Stimulated activated CD4-positive, alpha-beta T cell treated with anti-CD3 and anti-CD28 coated beads, Interleukin-12 subunit alpha, Interleukin-12 subunit beta, amount 100 ng/mL, for 24 hours (primary cell): ENCODE measurements at places on chromosomes 5 and 9.

DNA sequence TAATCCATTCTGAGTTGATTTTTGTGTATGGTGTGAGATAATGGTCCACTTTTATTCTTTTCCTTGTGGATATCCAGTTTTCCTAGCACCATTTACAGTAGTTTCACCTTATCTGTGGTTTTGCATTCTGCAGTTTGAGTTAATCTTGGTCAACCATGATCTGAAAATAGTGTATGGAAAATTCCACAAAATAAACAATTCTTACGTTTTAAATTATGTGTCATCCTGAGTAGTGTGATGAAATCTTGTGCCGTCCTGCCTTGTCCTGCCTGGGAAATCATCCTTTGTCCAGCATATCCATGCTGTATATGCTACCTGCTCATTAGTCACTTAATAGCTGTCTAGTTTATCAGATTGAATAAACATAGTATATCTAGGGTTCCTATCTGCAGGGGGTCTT is 42.1 kb downstream of the CDC42SE2 start:
- DNase-seq, result no peak

- no peak for DNase-seq
Measured at GRCh38 chr5:171906703-171907590, 99.5 kb downstream of the FBXW11 start.

- DNase-seq, result no peak
Measured at GRCh38 chr9:23796209-23796608, 29.8 kb downstream of the ELAVL2 start.

DNA sequence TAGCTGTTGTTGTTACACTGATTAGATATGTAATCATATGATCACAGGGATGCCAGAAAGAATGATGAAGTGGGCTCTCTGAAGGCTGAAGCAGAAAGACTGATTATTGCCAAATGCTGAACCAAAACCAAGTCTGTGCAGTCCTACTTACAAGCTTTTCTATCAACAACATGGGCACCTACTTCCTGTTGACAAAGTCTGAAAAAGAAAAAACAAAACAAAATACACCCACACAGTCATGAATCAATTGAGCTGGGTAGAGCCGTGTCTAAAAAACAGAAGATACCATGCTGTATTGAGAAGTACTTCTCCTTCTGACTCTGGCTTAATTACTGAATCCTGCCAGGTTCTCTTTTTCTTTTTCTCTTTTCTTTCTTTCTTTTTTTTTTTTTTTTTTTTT is 363.4 kb downstream of the RAB3C start:
- DNase-seq, result no peak

DNA sequence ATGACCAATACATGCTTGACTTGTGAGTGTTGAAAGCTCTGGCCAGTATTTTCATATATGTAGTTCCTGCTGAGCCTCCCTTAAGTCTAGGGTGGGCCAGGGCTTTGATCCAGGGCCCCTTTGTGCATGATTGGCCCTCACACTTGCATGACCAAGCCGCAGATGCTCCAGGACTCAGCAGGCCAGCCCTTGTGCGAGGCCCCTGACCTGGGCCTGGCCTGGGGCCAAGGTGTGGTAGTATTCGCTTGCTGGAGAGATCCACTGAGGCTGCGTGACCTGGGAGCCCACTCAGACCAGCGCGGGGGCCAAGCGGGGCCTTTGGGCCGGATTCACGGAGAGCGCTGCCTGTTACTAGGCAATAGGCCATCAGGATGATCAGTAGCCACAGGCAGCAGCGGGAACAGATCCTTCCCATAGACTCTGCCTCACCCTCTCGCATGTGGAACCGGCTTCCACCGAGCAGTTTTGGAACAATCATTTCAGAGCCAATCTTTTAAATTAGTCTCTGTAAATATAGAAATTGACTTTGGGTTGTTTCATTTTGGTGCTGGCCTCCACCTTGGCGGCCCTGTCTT is 79.0 kb upstream of the PTCH1 start:
- DNase-seq, result no peak

- DNase-seq, result no peak
Measured at GRCh38 chr5:34750206-34750605, 88.8 kb upstream of the TTC23L start.

- no peak for DNase-seq
Measured at GRCh38 chr9:124370896-124371582, 44.2 kb downstream of the PSMB7 start.

DNA sequence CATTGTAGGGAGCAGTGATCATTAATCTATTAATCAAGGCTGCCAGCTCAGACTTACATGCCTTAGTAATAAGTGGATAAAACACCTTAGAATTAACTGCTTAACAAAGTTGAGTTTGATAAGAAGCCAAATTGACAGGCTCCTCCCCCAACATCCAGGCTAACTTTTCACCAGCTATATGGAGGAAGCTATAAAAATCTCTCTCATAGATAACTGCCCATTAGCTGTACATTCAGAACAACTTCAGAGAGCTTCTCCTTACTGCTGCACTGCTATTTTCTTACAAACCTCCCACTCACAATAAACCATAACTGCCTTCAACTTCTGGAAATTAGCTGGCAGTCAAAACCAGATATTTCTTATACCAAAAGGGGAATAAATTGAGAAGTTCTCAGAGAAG is 364.1 kb downstream of the PRELID2 start:
- no peak for DNase-seq

- DNase-seq, result no peak
Measured at GRCh38 chr9:2262386-2263071, 247.4 kb downstream of the SMARCA2 start.

DNA sequence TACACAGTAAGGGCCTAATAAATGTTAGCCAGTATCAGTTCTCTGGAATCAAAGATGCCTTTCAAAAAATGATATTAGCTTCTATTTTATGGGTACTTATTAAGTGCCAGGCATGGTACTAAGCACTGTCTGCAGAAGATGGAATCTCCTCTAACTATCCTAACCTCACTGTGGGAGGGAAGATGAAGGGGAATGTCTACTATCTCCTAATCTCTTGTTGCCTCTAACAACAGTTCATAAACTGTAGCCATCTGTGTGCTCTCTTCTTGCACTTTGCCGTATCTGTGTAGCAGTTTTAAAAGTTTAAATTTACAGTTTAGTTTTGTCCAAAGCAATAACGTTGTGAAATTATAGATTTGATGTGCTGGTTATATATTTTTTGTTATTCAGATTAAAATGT is 99.6 kb upstream of the CCDC112 start:
- DNase-seq, result no peak

DNA sequence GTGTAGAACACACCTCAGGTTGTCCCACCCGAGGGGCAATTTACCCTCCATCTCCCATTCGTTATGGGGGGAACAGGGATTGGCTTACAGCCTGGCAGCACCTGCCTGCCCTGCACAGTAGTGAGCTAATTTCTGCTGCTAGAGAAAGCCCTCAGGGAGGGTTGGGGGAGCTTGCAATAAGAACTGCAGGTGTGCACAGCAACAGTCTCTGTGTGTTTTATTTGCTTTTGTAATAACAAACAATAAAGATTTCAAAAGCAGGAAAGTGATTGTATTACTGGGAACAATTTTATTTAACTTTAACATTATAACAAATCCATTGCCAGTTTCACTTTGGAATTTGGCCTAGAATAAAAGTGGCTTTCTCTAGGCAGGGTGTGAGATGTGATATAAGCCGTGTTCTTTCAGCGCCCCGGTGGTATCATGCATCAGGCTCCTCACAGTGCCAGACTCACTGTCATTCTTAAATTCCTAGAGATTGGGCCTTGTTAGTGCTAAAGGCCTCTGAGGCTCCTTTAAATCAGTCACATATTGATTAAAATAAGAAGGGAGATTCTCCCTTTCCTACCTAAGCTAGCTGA is 81.1 kb downstream of the RMI1 start:
- no peak for DNase-seq

- DNase-seq, result no peak
Measured at GRCh38 chr5:976849-977751, 31.5 kb upstream of the NKD2 start.

DNA sequence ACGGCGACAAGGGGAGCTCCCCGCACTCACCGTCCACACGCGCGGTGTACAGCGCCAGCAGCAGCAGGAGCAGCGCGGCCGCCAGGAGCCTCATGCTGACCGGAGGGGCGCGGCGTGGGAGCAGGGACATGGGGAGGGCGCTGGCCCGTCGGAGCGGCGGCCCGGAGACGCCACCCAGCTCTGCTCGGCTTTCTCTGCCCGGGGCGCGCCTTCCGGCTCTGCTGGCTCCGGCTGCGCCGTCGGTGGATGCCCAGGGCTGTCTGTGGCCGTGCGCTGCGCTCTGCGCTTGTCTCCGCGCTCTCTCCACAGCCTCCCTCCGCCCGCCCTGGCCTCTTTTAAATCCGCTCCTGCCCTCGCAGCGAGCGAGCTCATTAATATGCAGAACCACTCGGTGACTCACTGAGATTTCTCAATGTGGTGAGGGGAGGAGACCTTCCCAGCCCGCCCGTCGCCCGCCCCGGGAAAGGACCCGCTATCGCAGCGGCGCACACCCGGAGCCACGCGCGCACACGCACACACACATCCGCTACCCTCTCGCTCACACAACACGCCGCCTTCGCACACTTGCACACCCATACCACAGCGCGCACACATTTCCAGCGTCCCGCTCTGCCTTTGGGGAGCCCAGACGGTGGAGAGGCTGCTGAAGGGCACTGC is at the start of gene CXCL14:
Gene CXCL14, minus strand, starts transcription at position 307 of the 657 bp plus-strand sequence. Its CDS starts 213 bp downstream, at position 94.
- peak; percentile 20 for DNase-seq

DNA sequence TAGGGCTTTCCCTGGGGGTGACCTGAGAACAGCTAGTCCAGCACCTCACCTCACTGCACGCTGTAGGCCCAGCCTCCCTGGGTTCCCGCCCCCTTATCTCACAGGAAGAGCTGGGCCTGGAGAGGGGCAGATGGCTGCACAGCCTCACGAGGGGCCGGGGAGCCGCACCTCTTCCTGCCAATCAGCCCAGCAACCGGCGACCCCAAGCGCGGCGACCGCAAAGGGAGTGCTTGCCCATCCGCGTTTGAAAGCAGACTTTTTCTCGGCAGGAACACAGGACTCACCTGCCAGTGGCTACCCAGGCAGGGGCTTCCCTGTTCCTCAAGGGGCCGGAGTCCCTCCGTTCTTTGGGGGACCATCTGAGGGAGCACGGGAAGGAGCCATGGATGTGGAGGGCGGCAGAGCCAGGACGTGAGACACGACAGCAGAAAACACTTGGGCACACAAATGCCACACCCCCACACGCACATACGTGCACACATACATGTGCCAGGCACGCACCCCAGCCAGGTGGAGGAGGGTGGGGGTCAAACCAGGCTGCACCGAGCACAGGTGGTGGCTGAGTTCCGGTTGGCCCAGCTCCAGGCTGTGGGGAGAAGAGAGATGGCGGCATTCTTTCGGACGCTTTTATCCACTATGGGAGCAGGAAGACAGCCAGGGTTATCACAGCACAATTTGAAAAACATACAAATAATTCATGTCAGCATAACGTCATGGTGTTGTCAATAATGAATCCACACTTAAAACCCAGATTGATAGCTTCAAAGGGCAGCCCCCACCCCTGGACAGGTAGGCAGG is 11.3 kb downstream of the TMEM250 start:
- DNase-seq, result no peak

DNA sequence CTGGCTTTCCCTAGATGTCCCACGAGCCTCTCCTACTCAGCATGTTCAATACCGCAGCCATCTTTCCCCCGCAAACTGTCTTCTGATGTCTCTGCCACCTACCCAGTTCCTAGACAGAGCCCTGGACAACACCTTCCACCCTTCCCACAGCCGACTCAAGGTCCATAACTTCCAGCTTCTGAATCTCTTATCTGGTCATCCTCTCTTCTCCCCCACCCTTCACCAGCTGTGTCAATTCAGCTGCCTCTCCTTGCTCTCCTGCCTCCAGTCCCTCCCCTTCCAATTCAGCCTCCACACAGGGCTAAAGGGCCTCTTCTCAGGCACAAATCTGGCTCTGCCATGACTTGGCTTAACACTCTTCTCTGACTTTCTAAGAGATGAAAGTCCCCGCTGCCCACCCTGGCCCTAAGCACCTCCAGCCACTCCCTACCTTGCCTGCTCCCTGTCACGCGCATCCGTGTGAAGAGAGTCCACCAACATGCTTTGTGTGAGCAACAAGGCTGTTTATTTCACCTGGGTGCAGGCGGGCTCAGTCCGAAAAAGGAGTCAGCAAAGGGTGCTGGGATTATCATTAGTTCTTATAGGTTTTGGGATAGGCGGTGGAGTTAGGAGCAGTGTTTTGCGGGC is 25.2 kb downstream of the AQP7 start:
- DNase-seq, result no peak

- no peak for DNase-seq
Measured at GRCh38 chr5:675111-675870, 17.9 kb downstream of the TPPP start.

DNA sequence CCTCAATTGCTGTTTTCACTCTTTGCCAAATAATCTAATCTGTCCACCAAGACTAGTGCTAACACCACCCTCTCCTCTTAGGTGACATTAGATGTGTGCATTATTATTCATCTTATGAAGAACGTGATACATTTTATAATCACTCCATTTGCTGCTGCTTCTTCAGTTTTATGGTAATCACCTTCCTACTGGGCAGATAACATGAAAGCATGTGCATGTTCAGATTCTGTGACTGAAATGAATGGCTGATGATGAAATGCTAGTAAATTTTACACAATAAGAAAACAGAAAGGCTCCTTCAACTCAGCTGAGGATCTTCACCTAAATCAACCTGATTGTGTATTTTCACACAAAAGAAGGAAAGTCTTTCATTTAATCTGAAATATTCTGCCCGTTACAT is 577.6 kb downstream of the CSNK1G3 start:
- DNase-seq, result no peak

DNA sequence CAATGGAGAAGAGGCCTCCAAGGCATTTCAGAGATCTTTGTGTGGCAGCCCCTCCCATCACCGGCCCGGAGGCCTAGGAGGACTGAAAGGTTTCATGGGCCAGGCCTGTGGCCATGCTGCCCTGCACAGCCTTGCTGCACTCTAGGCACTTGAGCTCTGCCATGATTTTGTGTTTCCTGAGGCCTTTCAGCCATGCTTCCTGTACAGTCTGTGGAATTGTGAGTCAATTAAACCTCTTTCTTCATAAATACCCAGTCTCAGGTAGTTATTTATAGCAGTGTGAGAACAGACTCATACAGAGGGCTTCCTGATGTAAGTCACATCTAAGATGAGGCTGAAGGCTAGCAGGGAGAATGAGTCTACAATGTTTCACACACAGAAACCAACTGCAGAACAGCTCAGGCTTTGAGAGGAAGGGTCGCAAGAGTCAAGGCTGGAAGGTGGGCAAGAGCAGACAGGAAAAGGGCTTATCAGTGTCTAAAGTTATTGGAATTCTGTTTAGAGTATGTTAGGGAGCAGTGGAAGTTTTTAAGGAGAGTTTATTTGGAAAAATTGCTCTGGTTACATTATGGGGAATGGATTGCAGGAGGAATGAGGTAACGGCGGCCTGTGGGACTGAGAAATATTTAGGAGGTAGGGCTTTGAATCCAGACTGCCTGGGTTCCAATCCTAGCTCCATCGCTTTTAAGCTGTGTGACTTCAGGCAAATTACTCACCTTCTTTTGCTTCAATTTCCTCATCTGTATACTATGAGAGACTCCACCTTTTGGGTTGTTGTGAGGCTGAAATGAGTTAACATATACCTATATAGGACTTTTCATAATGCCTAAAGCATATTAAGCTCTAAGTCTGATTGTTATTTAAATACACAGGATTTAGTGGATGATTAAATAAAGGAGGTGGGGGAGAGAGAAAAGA is 291.2 kb downstream of the CWC27 start:
- DNase-seq, result no peak

- DNase-seq, result no peak
Measured at GRCh38 chr9:99680191-99680590, 141.5 kb upstream of the NR4A3 start.
